ENCODE measurements at places on chromosomes 7 and 10. TPM values are rescaled to one million over a fixed set of nuclear protein-coding genes. Genes with fewer than 3 reads are reported as not detected.

DNA sequence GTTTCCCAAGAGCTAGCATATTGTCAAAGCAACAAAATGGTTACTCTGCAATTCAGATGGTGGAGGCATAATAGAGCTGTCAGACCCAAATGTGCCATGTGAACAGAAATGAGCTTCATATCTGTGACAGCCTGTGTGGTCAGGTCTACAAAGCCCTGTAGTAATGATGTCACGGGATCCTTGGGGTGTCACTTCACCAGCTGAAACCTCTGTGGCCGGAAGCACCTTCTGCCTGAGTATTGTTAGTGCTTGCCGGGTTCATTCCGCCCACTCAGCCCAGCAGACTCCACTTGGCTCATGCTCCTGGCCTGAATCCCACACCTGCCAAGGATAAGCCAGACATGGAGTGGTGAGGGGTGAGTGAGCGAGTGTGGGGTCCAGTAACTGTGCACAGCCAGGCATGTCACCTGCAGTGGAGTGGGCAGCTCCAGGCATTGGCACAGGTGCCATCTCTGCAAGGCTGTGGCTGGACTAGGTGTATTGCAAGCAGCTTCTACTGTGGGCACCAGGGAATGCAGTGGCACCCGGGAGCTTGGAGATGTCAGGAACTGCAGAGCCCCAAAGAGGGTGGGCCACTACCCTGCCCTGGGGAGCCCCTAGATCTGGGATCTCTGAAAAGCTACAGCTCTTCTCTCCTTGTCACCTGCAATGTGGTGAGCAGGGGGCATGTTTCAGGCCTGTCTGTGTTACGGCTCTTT is 341.9 kb upstream of the CHRM2 start:
- DNase-seq = no peak

DNA sequence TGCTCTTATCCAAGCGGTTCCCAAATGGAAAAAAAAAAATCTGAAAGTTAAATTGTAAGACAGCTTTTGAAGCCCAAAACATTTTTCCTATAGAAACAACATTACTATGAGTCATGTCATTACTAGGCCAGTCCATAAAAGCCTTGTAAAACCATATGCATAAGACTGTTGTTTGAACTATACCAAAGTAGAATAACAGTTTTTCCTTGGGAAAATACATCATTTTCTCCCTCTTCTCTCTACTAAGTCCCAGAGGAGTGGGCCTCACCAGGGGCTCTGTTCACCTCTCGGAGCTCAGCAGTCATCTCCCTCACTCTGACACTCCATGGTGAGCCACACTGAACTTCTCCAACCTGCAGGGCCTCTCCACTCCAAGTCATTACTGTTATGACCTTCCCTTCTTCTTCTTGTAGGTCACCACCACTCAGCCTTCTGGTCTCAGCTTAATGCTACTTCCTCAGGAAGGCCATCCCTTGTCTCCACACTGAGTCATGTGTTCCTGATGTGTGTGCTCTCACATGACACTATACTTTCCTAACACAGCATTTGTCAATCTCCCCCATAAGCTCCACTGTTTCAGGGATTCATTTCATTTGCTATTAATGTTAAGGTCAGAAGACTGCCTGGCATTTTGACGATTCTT is 32.5 kb downstream of the ZNF438 start:
- peak; percentile 10 for DNase-seq

DNA sequence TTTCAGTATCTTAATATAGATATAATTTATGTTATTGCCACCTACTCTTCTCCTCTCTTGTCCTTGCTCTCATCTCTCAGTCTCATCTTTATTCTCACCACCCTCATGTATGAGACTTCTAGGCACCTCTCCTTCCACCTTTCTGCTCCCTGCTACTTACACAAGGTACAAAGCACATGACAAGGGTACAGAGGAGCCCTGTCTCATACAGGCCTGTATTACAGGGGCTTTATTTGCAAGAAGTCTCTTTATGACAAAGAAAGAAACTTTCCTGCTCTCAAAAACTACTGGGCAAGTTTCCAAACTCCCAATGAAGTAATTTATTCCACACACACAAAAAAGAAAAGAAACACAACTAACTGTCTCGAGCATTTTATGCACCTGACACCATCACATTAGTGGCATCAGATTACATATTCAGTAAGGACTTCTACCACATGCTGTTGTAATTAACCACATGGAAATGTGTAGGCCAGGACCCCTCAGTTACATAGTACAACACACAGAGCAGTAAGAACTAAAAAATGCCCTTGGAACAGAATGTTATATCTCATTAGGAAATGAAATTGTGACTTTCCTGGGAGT is 253.1 kb downstream of the FZD1 start:
- no peak for DNase-seq

Gene NEUROG3
- total RNA-seq = 2.3 TPM

Gene KCP
- total RNA-seq = not detected

Gene FAM25A
- not detected for total RNA-seq

GRCh38 chr10:2620827-2621521 is 446.4 kb upstream of the PFKP start:
- DNase-seq = no peak

GRCh38 chr7:63057265-63057664 is 941.4 kb upstream of the ZNF722 start:
- DNase-seq = no peak

DNA sequence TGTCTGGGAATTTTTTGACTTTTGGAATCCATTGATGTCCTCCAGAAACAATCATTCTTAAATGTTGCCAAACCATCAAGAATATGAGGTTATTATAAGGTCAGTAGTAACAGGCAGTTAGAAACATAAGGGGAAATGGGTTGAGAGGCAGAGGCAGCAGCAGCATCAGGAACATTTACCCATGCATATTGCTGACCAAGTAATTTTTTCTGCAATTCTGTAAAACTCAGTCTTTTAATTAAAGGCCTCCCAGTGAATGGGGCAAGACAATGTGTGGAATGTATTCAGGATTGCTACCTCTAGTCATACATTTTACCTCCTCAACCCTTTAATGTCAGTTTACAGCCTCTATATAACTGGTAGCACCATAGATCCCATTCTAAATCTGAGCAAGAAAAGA is 66.5 kb upstream of the SKAP2 start:
- DNase-seq = no peak

- DNase-seq = no peak
Observed at GRCh38 chr7:37205451-37205850, 243.2 kb downstream of the ELMO1 start.

Gene LIPM
- not detected for total RNA-seq

Gene TMEM213
- not detected for total RNA-seq

Gene RARRES2
- not detected for total RNA-seq

GRCh38 chr7:84202855-84203254 is 8.3 kb upstream of the SEMA3A start:
- DNase-seq = no peak

DNA sequence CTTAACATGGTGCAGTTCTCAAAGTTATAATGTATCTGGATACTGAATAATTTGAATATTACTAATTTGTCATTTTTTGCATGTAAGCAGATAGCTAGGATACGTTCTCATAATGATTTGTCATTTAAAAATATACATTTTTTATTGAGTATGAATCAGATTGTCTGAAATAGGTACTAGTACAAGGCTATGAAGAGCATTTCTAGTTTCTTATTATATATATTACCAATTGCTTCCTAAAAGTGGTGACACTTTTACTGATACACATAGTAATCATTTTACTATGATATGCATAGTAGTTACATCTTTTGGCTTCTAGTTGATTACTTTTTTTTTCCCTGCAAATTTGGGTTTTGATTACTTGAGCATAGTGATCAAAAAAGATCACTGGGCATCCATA is 26.4 kb downstream of the RAB18 start:
- no peak for DNase-seq

GRCh38 chr7:45159296-45159695 is 1.7 kb downstream of the RAMP3 start:
- DNase-seq = no peak

DNA sequence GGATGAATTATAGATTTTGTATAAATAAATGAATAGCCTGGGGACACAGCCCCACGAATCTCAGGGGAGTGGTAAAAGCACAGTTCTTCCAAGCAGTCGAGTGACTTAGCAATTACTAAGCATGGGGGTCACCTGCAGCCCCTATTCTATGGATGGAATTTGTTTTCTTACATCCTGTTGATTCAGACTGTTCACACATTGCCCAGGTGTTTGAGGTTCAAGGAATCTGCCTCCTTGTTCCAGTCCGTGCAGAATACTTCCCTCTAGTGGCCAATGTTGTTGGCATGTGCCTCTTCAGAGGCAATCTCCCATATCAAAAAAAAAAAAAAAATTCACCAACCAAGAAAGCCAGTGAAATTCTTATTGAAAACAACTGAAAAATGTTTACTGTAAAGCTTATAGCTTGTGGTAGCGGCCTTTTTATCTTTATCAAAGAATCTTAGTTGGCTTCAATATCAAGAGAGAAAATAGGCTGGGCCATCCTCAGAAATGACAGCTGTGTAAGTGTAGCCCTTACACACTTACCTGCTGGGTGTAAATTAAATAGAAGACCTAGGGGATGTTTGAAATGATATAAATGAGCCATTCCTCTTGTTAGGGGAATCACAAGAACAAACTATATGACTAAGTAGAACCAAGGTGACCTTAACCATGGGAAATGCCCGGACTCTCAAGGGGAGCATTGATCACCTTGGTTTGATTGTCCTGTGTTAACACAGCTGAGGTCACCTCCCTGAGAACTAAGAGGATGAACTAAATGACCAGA is 7.8 kb downstream of the LIPM start:
- DNase-seq = peak; percentile 53

DNA sequence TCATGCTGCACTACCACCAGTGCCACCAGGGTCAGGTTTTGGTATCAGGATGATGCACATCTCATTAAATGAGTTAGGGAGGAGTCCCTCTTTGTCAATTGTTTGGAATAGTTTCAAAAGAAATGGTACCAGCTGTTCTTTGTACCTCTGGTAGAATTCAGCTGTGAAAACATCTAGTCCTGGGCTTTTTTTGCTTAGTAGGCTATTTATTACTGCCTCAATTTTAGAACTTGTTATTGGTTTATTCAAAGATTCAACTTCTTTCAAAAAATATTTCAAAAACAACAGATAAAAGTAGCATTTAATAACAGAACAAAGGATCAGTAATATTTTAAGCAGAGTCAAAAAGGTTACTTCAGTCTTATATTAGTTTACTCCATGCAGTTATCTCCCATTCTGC is 6.4 kb upstream of the ZNF716 start:
- no peak for DNase-seq

DNA sequence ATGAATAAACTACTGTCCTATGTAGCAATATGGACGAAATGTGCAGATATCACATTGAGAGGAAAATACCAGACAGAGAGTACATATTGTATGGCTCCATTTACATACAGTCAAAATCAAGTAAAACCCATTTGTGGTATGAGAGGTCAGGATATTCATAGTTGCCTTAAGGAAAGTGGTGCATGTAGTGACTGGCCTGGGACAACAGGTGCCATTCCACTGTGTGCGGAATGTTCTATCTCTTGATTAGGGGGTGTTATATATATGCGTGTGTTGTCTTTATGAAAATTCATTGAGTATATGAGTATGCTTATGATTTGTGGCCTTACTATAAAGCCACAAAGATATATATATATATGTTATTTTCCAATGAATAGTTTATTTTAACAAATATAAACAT is 964.0 kb downstream of the SORCS3 start:
- DNase-seq = no peak

Gene PNLIPRP1
- total RNA-seq = not detected

Gene LMOD2
- not detected for total RNA-seq

DNA sequence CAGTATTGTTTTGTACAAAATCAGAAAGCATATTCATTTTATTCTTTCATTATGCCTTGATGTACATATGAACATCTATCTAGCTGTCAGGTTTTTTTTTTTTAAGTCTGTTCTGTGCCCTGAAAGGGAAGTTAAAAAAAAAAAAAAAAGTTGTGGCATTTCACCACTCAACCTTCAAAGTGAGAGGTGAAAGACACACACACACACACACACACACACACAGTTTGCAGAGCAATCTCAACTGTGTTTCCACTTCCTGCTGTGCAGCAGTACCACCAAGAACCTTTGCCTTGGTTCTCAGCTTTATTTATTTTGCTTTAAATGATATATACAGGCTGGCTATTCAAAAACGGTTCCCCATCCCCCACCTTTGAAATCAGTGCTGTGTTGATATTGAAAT is 955.6 kb downstream of the GATA3 start:
- DNase-seq = peak; percentile 71

GRCh38 chr7:143398616-143399015 is 10.0 kb downstream of the EPHA1 start:
- no peak for DNase-seq

GRCh38 chr10:97948822-97949221 is 81.6 kb downstream of the CRTAC1 start:
- DNase-seq = no peak

- no peak for DNase-seq
Observed at GRCh38 chr7:151600331-151600730, 80.6 kb upstream of the RHEB start.

Gene PON3
- total RNA-seq = not detected

All from activated CD8-positive, alpha-beta T cell treated with anti-CD3 and anti-CD28 coated beads for 36 hours (primary cell).